Fibroblast of lung (primary cell): ENCODE measurements at places on chromosomes 7 and 10.
A peak's percentile ranks its signal among the peaks of the same experiment; 100 is the strongest.

- DNase-seq, result peak; percentile 15
Observed at GRCh38 chr7:115689941-115690340, 340.6 kb downstream of the TFEC start.

- peak; percentile 53 for DNase-seq
Observed at GRCh38 chr10:110269374-110270318, 35.1 kb downstream of the SMNDC1 start.

GRCh38 chr7:140478246-140479061 lies 851 bp downstream of the MKRN1 start:
- DNase-seq, result peak; percentile 43

- DNase-seq, result no peak
Observed at GRCh38 chr10:72460284-72460876, 105.7 kb upstream of the DNAJB12 start.

DNA sequence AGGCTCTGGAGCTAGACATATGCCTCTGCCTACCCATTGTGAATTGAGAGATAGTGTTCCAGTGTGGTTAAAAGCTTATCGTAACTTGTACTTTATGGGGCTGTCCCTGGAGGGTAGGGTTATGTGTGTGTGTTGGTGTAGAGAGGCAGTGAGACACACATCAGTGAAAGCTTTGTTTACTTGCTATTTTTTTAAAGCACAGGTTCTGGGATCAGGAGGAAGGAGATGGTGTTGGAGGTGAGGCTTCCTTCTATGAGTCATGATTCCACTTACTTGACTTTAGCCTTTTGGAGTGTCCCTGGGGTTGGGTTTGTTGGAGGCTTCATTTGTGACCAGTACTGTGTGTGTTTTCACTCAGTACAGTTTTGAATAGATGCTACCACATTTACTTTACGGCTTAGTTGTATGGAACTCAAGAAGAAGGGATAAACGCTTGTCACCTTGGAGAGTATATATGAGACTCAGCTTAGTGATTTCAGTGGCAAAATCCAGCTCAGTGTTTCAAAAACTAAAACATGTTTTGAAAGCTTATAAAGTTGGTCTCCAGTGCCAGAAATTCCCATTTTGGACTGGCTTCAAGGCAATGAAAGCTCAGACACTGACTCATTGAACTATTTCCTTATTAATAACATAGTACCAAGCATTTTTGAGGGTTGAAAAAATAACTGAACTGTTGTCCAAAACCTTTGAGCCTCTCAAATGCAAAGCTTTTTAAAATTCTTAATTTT lies 106.2 kb downstream of the PLXDC2 start:
- peak; percentile 91 for DNase-seq

DNA sequence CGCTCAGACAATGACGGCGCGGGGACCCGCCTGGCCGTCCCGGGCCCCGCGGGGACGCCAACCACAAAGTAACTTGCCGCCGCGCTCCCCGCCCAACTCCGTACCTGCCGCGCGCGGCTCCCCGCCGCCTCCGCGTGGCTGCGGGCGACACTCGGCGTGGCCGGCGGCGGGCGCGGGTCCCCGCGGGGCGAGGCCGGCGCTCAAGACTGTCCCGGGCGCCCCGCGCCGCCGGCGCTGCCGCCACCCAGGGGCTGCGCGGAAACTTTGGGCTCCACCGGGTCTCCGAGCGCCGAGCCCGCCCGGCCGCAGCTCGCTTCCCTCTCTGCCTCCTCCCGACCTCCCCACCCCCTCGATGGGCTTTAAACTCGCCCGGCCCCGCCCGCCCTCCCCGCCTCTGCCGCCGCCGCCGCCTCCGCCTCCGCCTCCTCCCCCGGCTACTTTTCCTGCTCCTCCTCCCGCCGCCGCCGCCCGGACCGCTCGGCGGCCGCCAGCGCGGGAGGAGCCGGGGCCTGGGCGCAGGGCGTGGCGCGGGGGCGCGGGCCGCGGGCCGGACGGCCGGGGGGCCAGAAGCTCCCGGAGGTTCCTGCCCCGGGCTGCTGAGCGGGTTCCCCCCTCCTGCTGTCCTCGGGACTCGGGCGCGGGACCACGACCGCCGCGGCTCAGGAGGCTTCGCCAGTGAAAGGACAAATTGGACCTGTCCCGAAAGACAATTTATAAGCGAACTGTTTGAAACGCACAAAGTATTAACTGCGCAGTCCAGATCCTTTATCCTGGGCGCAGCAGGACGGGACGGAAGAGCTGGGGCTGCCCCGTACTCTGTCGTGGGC lies 10.6 kb upstream of the GRB10 start:
- peak; percentile 57 for DNase-seq

- DNase-seq, result no peak
Observed at GRCh38 chr10:103679096-103679790, 176.1 kb downstream of the SH3PXD2A start.

DNA sequence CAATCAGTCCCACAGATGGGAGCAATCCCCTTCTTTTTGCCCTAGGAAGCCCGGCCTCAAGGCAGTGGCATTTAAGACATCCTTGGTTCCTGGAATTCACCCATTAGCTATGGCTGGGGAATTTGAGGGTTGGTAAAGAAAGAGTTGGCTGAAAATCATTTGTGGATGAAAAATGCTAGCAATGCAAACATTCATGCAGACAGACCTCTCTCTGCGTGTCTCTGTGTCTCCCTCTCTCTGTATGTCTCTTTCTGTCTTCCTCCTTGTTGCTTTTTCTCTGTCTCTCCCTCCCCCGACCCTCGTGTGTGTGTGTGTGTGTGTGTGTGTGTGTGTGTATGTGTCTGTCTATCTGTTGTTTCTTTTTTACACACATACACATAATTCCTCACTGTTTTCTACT lies 19.4 kb downstream of the LDB3 start:
- peak; percentile 44 for DNase-seq

GRCh38 chr10:7795605-7796004 lies 7.6 kb downstream of the ATP5F1C start:
- peak; percentile 25 for DNase-seq

- DNase-seq, result no peak
Observed at GRCh38 chr7:81693080-81693479, 76.8 kb downstream of the HGF start.

DNA sequence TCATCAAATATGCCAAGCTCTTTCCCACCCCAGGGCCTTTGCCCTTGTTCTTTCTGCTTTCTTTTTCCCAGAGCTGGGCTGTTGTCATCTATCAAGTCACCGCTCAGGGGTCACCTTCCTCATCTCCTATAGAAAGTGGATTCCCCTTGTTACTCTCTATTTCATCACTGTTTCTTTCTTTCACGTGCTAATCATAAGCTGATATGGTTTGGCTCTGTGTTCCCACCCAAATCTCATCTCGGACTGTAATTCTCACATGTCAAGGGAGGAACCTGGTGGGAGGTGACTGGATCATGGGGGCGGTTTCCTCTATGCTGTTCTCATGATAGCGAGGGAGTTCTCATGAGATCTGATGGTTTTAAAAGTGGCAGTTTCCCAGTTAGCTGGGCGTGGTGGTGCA lies 17.0 kb upstream of the TIAL1 start:
- DNase-seq, result no peak

DNA sequence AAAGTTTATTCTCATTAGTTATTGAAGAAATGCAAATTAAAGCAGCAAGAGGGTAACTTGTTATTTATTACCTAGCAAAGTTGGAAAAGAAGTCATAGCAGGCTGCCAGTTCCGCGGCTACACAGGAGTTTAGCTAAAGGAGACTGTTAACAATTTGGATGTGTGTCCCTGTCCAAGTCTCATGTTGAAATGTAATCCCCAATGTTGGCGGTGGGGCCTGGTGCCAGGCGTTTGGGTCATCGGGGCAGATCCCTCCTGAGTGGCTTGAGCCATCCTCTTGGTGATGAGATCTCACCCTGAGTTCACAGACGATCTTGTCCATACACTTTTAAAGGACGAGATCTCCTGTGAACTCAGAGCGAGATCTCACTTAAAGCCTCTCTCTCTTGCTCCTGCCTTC lies 608.3 kb downstream of the SH2D4B start:
- no peak for DNase-seq
